ENCODE measurements at places on chromosomes 13 and 19.
A peak's percentile ranks its signal among the peaks of the same experiment; 100 is the strongest.

DNA sequence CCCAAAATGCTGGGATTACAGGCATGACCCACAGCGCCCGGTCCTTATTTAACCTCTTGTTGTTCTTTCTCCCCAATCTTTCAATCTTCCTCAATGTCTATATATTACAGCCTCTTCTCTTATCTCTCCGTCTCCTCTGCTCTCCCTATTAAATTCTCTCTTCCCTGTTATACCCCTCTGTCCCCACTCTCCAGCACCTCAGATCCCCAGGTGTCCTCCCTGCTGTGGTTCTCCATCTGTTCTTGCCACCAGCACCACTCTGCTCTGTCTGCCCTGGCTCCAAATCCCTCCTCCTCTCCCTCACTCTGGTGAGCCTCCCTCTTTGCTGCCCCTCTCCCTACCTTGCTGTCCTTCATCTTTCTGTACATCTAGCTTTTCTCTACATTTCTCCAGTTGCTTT is 1.1 kb downstream of the ZNF600 start:
- no peak for DNase-seq

DNA sequence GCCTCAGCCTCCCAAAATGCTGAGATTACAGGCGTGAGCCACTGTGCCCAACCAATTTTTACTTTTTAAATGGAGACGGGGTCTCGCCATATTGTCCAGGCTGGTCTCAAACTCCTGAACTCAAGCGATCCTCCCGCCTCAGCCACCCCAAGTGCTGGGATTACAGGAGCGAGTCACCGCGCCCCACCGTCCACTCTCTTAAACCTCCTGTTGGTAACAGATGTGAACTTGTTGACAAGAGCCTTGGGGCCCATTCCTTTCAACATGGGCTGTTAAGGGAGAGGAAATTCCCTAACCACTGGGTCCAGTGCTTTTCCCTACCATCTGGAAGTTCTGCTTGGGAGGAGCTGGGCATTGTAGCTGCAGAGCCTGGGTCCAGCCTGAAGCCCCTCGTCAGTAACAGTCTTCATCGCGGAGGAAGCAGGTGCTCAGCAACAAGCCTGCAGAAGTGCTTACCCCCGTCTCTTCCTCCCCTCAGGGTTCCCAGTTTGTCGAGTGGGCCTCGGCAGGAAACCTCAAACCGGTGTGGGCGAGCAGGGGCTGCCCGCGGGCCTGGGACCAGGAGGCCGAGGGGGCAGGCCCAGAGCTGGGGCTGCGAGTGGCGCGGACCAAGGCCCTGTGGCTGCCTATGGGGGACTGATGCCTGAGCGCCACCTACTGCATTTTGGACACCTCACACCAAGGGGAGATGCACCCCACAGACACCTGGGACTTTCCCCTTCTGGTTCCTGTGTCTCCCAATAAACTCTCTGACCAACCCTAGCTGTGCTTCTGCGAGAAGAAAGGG is 4.0 kb upstream of the FLT3LG start:
- DNase-seq, result peak; percentile 84

GRCh38 chr13:24911133-24911908 is 147.4 kb downstream of the RNF17 start:
- no peak for DNase-seq

GRCh38 chr13:52348071-52348470 is 57.9 kb downstream of the THSD1 start:
- no peak for DNase-seq

DNA sequence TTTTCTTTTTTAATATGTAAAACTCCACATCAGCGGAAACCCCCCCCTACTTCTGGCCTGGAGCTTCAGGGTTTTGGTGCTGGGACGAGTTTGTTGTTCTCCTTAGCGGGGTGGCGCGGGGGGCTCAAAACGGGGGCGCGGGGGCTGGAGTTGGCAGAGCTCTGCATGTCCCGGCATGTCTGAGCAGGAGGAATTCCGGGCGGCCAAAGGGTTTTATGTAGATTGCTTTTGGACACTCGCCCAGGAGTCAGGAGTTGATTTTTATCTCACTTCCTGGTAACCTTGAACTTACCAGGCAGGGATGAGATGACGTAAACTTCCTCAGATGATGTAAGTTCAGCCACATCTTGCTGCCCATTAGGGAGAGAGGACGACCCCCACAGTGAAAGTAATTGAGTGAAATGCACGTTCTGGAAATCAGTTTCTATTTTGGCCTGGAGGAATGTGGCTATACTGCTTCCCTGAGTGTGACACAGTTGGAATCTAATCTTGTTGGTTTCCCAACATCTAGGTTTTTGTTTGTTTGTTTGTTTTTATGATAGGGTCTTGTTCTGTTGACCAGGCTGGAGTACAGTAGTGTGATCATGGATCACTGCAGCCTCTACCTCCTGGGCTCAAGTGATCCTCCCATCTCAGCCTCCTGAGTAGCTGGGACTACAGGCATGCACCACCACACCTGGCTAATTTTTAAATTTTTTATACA is 21.0 kb upstream of the GDF15 start:
- no peak for DNase-seq

DNA sequence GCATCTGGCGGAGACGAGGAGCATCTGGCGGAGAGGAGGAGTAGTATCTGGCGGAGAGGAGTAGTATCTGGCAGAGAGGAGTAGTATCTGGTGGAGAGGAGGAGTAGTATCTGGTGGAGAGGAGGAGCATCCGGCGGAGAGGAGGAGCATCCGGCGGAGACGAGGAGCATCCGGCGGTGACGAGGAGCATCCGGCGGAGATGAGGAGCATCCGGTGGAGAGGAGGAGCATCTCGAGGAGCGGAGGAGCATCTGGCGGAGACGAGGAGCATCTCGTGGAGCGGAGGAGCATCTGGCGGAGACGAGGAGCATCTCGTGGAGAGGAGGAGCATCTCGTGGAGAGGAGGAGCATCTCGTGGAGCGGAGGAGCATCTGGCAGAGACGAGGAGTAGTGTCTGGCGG is 18.6 kb downstream of the C13orf46 start:
- DNase-seq, result no peak

DNA sequence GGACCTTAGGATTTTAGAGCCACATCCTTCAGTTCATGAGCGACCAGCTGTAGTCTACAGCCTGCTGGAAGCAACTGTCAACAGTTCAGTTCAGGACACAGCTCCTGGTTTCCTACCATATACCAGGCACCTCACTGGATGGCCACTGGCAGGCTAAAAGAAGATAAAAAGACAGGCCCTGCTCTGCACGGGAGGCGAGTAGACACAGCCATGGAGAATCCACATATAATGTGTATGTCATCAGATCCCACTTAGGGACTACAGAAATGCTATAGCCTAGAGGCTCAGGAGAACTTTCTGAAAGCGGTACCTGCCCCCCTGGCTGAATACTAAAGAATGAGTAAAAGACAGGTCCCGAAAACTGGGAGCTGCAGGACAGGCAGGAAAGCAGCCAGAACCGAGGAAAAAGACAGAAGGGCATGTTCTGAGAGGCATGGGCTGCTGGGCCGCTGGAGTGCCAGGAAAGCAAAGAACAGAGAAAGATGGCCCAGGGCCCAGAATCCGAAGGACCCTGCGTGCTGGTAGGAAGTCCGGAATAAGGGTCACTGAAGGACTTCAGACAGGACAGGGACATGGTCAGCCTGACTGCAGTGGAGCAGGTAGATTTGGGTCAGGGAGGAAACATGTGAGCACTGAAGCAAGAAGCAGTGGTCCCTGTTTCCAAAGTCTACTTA is 23.5 kb downstream of the DZIP1 start:
- DNase-seq, result no peak

DNA sequence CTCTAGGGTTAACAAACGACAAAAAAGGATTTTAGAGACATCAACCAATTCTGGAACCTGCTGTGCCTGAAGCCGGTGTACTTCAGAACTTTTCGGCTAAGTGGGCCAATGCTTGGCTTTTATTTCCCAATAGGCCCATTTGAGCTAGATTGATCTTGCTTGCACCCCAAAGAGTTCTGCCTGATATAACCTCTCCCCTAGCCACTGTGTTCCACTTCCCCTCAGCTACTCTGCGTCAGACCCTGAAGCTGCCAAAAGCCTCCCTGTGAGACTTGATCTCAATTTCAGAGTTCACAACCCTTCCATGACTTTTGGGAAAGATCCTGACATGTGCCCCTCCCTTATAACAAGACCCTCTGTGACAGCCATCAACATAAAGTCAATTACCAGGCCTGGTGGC is 5.6 kb upstream of the SIGLEC14 start:
- DNase-seq, result no peak

GRCh38 chr19:29271341-29271740 is 58.4 kb upstream of the UQCRFS1 start:
- DNase-seq, result no peak

DNA sequence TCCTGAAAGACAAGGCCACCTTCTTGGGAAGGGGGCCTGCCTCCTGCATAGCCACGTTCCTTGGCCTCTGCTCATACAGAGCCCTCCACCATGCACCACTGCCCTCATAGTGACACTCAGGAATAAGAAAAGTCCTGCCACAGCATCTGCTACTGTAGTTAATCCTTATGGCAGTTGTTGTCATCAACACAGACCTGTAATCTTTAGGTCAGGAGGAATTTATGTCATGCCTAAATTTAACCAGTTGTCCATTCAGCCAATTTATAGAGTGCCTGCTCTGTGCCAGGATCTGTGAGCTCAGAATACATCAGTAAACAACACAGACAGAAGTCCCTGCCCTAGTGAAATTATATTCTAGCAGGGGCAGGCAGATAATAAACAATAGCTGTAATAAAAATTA is 44.4 kb downstream of the FAM124A start:
- DNase-seq, result no peak

- DNase-seq, result peak; percentile 28
Measured at GRCh38 chr19:16386619-16387240, 62.1 kb downstream of the KLF2 start.

DNA sequence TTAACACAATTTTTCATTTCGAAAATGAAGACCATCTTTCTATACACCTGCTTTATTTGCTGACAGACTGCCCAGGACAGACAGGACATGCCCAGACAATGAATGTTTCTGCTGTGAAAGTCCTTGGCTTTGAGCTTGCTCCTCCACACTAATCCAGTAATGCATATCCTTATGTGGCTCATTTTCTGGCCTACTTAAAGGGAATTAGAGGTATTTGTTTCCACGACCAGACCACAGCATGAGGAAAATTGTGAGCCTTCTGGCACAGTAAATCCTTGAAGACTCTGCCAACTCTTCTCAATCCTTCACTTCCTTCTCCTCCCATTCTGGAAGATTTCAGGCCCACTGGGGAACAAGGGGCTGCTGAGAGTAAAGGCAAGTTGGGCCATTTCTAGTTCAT is 25.7 kb downstream of the CCDC70 start:
- no peak for DNase-seq

- no peak for DNase-seq
Measured at GRCh38 chr13:80441968-80442367, 101.0 kb upstream of the SPRY2 start.

DNA sequence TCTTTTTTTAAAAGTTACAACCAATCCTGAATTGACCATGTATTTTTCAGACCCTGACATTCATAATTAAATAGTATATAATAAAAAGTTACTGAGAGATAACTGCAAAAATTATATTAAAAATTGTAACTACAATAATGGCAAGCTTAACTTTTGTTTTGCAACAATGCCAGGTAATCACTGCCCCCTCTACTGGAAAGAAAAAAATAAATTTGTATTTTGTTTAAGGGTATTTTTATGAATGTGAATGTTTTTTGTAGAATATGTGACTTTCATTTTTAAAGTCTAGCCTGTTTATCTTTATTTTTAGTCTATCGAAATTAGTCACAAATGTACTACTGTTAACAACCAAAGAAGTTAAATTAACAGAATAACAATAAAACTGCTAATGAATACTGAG is 21.7 kb downstream of the MRPS31 start:
- DNase-seq, result no peak

DNA sequence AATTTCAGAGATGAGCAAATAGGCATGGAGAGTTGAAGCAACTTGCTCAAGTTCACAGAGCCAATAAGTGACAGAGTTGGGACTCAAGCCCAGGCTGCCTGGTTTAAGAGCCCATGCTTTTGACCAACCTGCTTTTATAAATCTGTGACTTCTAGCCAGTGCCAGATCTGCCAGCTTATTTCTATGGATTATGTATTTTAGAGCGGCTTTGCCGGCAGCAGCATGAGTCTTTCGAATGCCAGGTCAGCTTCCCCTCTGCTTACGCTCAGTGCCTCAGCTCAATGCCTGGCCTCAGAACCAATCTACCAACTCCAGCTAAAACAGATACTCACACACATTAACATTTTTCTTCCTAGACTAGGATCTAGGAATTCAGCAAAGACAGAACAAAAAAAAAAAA is 2.3 kb downstream of the SERPINE3 start:
- DNase-seq, result no peak

DNA sequence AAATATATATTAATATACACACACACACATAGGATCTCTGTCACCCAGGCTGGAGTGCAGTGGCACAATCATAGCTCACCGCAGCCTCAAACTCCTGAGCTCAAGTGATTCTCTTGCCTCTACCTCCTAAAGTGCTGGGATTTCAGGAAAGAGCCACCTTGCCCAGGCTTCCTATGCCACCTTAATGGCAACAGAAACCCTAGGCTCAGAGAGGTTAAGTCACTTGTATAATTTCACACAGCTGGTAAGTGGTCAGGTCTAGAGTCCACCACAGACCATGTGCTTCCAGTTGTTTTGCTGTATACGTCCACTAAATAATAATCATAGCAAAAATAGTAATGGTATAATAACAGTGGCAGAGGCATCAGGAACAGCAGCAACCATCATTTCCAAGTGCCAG is 1.3 kb upstream of the UPF1 start:
- DNase-seq, result no peak

DNA sequence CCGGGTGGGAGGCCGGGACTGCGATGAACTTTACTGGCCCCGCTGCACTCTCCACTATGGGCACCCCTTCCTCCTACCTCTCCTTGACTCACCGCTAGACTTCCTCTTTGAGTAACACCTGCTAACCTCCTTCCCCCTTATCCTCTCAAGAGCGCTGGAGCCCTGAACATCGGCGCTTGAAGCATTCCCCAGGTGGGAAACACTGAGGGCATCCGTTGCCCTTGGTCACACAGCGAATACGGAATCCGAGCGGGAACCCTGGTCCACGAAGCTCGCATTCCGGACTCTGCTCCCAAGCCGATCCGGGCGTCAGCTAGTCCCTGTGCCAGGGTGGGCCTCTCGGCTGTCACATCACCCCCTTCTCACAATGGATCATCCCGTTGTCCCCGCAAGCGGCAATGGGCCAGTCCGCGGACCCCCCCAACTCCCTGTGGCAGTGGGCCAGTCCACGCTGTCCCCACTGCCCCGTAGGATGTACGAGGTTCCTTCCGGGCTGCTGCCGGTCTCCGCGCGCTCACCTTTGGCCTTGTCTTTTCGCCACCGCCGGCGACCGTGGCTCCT is 4.2 kb downstream of the LIPE start:
- no peak for DNase-seq
